Endothelial cell of umbilical vein (primary cell): ENCODE measurements at places on chromosomes 6 and 20.

DNA sequence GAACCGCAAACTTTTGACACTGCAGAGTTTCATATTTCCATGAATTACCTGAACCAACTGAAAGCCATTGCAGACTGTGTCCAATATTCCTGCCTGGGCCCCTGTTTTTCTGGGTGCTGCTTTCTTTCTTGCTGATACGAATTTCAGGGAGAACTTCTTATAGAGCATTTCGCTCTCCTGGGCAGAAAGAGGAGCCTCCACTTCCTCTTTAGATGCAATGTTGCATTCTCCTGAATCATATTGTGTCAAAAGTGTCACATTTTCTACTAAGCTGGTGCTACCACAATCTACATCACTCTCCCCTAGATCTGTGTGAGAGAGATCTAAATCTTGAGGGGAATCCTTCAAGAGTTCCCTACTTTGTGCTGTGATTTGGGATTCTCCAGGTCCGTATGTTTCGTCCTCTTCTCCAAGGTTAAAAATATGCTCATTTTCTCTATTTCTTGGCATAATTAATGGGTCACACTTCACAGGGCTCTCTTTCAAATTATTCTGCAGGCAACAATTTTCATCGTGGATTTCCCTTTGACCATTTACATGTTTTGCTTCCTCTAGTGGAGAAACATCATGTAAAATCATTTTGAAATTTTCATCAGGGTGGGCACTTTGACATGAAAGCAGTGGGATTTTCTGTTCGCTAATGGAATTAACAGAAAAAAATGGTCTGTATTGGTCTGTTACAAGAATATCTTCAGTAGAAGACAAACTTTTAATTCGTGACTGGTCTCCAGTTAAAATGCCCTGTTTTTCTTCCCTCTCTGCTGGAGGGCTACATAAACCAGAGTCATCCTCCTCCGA is 102.3 kb downstream of the DST start:
- no peak for DNase-seq

DNA sequence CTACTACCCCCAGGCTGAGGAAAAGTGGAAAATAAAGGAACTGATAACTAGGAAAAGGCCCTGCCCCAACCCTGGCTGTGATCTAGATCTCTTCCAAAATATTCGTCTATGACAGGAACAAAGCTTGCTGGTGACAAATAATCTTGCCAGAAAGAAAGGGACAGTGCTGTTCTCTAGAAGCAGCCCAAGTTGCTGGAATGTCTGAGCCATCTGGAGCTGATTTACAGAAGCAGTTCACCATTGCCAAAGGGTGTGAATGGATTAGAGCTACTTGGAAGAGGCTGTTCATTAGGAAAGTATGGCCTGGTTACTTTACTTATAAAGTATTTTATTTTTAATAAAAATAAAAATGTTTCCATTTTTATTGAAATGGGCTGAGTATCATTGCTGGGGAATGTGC is 146.3 kb downstream of the EPM2A start:
- no peak for DNase-seq

- no peak for DNase-seq
These were observed 102.6 kb downstream of the SPTLC3 start for GRCh38 chr20:13111249-13111911.

GRCh38 chr6:97865612-97866011 is 582.6 kb upstream of the MMS22L start:
- no peak for DNase-seq

GRCh38 chr20:32333988-32334885 is 23.9 kb upstream of the ASXL1 start:
- peak; percentile 91 for DNase-seq

GRCh38 chr6:45837541-45838200 is 178.0 kb downstream of the CLIC5 start:
- no peak for DNase-seq

DNA sequence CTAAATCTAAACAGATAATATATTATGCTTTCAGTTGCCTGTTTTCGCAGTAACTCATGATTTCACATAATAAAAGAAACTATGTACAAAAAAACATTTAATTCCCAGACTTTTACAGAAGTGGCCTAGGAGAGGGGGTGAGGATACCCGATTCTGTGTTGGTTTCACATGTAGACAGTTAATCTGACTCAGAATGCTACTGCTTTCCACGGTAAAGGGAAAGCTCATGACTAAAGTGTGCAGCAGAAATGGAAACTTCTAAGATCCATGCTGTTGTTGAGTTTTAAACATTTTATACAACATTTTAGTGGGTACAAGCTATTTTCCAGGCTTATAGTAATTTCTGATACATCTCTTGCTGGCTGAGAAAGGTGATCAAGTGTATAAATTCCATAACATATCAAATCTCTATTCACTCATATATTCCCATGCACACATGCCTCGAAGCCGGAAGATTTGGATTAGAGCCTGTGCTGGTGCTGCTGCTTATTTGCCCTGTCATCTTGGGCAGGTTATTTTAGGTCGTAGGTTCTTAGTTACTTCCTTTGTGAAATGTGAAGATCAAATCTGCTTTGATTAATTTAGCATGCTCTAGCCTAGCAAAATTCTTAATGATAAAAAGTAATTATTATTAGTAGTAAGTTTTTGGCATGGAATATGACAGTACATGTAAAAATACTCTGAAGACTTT is 896.7 kb upstream of the MAP3K7 start:
- DNase-seq, result peak; percentile 51

DNA sequence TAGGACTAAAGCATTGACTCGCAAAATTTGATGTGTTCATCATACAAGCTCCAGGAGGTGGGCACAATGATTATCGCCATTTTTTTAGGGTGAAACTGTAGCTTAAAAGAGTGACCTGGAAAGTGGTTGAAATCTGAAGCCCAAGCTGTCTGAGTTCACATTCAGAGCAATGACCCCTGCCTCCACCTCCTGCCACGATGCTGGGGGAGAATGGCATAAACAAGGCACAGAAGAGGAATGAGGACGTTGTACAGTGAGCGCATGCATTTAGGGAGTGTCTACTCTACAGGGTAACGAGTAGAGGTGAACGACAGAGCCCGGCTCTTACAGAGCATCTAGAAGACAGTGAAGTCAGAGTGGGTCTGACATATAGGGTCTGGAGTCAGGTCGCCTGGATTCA is 37.2 kb downstream of the CNKSR3 start:
- DNase-seq, result no peak

GRCh38 chr6:159961528-159961927 is 7.4 kb upstream of the IGF2R start:
- DNase-seq, result no peak

DNA sequence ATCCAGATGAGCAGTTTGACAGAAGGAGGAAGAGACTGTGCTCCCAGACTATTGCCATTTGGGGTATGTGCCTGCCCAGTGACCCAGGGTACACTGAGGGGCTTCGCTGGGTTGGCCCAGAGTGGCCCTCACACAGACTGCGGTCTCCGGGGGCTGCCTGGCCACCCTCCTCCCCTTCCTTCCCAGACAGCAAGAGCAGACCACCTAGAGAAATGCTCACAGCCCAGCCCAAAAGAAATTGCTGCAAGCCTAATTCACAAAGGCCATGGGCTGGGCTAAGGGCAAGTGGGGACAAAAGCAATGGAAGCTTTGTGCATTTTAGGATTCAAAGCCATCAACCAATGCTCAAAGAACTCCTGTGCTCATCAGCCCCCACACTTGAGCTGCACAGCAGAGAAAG is 277.6 kb downstream of the CDC5L start:
- DNase-seq, result no peak

DNA sequence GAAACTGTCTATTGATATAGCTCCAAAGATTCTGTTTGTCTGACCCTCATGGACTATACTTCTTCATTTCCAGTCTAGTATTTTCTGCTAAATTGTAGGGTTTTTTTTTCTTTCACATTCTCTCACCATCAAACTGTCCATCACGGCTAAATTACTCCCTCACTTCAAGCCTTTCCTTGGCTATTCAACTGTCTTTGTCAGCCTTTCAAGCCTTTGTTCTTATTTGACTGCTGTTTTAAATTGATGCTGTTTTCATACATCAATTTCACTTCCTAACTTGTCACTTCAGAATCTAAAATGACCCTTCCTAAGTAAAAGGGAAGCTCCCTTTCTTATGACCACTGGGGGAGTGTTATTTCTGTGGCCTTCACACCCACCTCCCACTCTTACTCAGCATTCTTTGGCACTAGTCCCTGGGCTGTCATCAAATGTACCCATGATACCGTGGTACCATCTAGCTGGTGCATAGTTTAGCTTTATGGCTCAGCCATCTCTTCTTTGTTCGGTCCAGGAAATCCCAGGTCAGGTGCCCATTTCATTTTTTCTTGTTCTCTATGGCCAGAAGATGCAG is 8.6 kb downstream of the GJA1 start:
- DNase-seq, result peak; percentile 70

DNA sequence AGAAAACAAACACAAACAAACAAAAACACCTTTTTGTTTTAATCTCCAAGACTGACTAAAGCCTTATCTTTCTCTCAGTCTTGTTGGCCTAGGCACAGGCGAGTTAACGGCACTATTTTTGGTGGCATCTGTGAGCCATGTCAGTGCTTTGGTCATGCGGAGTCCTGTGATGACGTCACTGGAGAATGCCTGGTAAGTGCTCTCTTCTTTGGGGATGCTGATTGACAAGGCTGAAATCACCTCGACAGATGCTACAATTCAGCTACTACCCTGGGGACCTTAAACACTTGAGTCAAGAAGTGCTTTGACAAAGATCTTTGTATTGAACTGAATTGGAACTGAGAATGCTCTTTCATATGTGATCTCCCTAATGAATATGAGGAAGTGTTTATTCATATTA is 384.1 kb downstream of the LAMA2 start:
- DNase-seq, result no peak
